ENCODE measurements at places on chromosomes 11 and 22.

- peak; percentile 37 for DNase-seq
Observed at GRCh38 chr22:27152033-27152432, 494.6 kb downstream of the MIAT start.

DNA sequence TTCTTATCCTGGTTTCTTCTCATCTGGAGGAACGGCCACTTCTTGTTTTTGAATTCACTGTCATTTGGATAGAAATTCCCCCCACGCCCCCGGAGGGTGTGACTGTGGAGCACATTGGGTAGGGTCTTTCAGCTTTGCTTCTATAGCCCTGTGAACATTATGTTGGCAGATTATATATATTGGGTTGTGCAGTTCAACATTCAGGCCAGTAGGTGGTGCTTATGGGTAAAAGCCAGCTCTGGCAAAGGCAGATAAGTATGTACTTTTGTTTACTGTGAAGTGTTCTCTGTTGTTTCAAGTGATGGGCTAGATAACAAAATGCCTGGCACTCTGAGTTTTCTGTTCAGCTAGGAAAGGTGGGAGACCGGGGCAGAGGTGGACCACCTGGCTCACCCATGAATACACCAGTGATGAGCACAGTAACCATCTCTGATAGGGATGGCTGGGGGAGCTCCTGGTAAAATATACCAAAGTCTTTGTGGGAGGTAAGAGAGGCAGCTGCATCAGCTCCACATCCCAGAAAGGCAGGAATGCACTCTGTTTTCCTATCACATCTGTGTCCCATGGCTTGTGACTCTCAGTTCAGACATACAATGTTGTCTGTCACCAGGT, 1348.2 kb upstream of the RAG2 start:
- DNase-seq: peak; percentile 46

DNA sequence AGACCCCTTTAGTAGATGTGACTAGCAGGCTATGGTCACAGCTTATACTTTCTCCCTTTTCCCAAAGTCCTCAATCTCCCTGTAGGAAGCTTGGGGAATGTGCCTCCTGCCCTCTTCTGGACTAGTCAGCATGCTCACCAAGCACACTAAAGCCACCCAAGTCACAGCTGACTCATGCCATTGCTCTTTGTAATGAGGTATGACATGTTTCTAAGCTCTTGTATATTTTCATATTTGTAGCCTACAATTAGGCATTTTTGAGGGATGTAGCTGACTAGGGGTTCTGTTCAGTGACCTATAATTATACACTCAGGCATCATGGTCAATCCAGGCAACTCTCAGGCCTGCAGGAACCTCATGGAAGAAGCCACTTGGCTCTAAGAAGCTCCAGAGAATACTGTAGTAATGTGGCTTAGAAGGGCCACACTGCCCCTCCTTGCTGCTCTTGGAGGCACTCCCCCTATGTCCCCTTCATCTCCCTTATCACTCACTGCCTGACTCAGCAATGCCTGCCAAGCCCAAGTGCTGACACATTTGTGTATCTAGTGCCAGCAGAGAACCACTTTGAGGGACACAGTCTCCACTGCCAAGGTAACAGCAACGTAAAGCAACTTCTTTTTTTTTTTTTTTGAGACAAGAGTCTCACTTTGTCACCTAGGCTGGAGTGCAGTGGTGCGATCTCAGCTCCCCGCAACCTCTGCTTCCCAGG, 86.2 kb downstream of the RPL27A start:
- peak; percentile 44 for DNase-seq

GRCh38 chr11:111018566-111018965, 227.0 kb upstream of the POU2AF2 start:
- DNase-seq: no peak

- DNase-seq: no peak
Observed at GRCh38 chr11:113273720-113274119, 40.7 kb upstream of the TTC12 start.

GRCh38 chr11:64688534-64688982, 34.4 kb downstream of the NRXN2 start:
- DNase-seq: peak; percentile 92

DNA sequence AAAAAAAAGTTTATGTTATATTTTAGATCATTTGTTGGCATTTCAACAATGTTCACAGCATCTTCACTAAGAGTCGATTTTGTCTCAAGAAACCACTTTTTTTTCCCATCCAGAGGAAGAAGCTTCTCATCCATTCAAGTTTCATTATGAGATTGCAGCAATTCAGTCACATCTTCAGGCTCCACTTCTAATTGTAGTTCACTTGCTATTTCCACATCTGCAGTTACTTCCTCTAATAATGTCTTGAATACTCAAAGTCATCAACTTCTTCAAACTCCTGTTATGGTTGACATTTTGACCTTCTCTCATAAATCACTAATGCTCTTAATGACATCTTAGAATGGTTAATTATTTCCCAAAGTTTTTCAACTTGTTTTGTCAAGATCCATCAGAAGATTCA, 61.3 kb upstream of the CHORDC1 start:
- DNase-seq: no peak

DNA sequence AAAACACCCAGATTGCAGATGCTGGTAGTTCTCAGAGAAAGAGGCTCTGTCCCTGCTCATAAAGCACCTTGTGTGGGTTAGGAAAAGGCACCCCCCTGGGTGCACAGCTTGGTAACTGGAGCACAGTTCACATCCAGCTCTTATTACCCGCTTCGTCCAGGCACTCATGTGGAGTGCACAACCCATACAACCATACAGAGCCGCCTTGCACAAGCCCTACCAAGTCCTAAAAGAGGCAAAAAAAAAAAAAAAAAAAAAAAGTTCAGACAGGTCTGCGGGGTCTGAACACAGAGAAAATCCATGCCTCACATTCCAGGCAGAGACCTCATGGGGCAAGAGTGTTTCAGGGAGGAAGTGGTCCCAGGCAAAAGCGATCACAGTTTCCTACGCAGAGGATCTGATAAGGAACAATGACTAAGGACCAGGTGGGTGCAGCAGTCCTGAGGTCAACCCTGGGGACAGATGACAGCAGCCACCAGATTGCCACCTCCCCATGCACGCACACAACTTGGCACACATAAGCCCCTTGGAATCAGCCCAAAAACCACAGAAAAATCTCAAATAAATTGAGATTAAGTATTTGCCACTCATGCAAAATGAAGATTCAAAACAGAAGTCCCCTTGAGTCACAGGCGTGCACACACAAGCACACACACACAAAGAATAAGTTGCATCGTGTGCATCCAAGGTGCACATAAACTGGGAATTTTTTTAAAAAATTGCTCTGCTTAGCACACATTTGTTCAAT, 12.3 kb downstream of the MB start:
- DNase-seq: peak; percentile 38

- no peak for DNase-seq
Observed at GRCh38 chr11:16000065-16000464, 356.3 kb downstream of the SOX6 start.

Measured in activated CD4-positive, alpha-beta T cell treated with anti-CD3 and anti-CD28 coated beads, Interleukin-2, Interleukin-6, amounts not matched to agents 100 ng/mL and 50 ng/mL, durations not matched to agents 16 hours and 8 hours (primary cell).